ENCODE measurements at places on chromosomes 3 and 15.

DNA sequence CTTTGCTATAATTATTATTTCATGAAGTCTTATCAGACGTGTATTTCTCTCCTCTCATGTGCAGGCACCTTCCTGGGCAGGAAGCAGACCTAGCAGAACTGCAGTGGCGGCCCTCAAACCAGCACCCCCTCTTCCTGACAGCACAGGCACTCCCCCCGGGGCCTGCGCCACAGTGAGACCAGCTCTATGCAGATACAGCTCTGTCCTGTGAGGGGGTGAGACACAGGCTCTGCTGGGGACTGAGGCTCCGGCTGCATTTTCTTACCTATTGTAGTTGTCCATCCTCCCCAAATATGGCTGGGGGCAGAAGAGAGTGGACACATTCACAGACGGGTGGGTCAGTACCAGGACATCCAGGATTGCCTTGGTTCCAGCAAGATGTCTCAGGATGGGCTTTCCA lies 5.0 kb downstream of the CISH start:
- H3K27me3 ChIP-seq = no peaks in the 10 kb centered on the region
- H3K36me3 ChIP-seq = peaks cover 91% of the 10 kb centered on the region
- peak overlapping the region; percentile 96 for H3K27ac ChIP-seq
- no peak for DNase-seq

DNA sequence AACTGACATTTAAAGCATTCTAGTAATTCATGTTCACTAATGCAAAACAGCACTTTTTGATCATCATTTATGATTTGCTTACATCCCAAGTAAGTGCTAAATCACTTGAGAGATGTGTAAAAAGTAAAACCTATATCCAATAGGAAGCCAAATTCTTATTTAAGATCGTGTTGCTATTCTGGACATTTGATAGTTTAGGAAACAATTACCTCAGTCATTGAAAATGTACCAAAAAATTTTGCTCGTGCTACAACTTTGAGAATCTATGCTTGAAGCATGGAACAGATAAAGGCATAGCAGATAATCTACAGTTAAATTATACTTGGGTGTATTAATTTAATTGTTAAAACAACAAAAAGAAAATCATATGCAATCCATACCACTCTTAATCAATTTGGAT lies 571.6 kb upstream of the NR2F2 start:
- H3K36me3 ChIP-seq = no peaks in the 10 kb centered on the region
- H3K27ac ChIP-seq = no peak overlapping the region
- H3K4me1 ChIP-seq = no peaks in the 10 kb centered on the region

DNA sequence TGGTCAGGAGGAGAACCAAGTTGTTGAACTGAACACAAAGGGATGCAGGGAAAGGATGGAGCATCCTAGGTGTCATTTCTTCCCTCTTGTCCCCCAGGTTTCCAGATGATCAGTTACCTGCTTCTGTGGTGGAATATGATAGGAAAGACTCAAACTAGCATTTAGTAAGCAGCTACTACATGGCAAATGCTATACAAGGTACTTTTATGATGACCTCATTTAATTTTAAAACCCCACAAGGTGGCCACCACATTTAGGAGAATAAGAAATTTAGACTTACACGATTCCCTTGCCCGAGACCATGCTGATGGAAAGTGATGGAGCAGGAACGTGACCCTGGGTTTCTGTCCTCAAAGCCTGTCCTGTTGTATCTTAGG lies 40.9 kb downstream of the CCR4 start:
- H3K27me3 ChIP-seq = no peaks in the 10 kb centered on the region
- no peak for DNase-seq
- H3K27ac ChIP-seq = peak overlapping the region; percentile 99
- H3K4me3 ChIP-seq = peak overlapping the region; percentile 78
- peaks cover 64% of the 10 kb centered on the region for H3K4me1 ChIP-seq

DNA sequence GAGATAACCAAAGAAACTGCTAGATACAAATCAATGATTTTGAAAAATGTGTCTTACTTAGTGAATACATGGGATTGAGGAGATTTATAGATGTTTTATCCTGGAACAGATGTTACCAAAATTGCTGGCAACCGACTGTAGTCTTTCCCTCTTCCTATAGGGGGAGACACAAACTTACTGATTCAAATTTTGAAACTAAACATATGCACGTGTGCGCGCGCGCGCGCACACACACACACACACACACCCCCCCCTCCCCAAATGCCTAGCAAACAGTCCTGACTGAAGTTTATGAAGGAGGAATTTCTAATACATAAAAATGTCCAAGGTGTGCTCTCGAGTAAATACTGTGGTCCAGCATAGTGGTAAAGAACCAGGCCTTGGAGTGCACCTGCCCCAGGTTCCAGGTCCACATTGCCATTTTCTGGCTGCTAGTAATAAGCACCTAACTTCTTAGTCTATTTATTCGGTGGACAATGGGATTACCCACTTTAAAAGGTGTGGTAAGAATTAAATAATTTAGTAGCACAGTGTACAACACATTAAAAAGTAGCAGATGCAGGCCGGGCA lies 18.5 kb upstream of the C3orf62 start:
- H3K4me1 ChIP-seq = peaks cover 2% of the 10 kb centered on the region
- H3K4me3 ChIP-seq = no peak overlapping the region
- peaks cover 63% of the 10 kb centered on the region for H3K36me3 ChIP-seq
- no peaks in the 10 kb centered on the region for H3K27me3 ChIP-seq

DNA sequence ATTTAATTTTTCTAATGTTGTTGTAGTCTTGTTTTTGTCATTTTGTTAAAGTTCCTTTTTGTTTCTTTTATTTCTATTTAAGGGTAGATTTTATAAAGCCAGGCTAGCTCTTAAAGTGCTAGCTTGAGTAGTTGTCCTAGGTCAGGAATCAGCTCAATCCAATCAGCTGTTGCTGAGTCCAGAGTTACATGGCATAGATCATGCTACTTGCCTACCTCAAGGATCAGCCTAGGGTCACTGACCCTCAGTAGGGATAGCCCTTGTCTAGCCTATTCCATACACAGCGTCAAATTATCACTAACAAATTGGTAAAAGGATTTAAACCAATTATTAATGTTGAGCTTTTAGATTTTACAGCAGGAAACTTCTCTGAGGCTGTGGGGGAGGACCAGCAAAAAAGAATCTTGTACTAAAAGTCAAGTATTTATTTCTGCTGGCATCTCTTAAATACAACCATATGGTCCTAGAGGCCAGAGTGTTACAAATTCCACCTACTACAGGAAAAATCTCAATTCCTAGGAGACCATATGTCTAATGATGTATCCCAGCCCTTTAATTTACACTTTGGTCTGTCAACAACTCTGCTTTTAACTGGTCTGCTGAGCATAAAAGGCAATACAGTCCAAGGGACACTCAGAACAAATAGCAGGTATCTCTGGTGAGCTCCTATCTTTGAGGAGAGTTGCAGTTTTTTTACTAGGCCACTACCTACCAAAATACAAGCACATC lies 138.3 kb upstream of the PTPRG start:
- H3K27me3 ChIP-seq = peaks cover 4% of the 10 kb centered on the region
- H3K4me1 ChIP-seq = peaks cover 4% of the 10 kb centered on the region

- no peaks in the 10 kb centered on the region for H3K36me3 ChIP-seq
- H3K4me3 ChIP-seq = no peak overlapping the region
- no peak for DNase-seq
- H3K4me1 ChIP-seq = no peaks in the 10 kb centered on the region
These were observed 8.2 kb downstream of the IGDCC3 start for GRCh38 chr15:65369651-65370050.

DNA sequence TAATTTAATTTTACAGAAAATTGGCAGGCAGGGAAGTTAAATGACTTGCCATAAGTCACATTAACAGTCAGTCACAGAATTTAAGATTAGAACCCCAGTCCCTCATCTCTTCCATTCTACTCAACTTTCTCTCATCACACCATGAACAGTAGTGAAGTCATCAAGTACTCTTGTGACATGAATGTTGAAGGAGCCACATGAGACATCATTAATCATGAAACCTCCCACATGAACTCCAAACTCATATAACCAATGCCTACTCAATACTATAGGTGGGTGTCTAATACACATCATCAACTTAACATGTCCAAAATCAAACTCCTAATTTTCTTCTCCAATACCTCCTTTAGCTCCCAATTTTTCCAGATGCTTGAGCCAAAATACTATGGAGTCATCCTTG lies 19.5 kb downstream of the PHC3 start:
- no peaks in the 10 kb centered on the region for H3K27me3 ChIP-seq
- peaks cover 29% of the 10 kb centered on the region for H3K4me1 ChIP-seq
- DNase-seq = no peak
- no peak overlapping the region for H3K4me3 ChIP-seq
- H3K27ac ChIP-seq = no peak overlapping the region

GRCh38 chr15:51097553-51098330 lies 3.0 kb upstream of the TNFAIP8L3 start:
- H3K36me3 ChIP-seq = no peaks in the 10 kb centered on the region
- H3K4me3 ChIP-seq = no peak overlapping the region
- DNase-seq = no peak
- peaks cover 75% of the 10 kb centered on the region for H3K27me3 ChIP-seq
- H3K27ac ChIP-seq = no peak overlapping the region
- peaks cover 3% of the 10 kb centered on the region for H3K4me1 ChIP-seq

DNA sequence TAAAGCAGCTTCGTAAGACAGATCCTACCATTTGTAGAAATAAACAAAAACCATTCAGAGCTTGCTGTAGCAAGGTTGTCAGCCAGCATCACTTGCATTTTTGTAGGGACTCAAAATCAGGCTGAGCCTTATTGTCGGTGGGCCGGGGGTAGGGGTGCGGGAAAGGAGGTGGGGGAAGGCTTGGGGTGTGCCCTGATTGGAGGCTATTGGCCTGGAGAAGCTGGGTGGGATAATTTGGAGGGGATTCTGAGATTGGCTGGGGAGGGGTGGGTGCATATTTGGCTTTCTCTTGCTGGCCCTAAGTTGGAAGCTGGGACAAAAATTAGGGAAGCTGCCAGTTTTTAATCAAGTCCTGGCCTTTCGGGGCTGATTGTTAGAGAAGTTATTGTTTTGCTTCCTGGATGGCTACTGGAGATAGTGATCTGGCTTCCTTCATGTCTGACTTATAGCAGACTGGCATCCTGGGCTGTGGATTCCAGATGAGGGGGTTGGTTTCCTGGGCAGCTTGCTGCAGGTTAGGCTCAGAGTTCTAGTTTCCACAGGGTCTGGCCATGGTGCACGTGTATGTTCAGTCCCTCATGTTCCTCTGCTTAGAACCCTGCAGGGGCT lies 22.8 kb downstream of the STOML1 start:
- no peak for DNase-seq
- H3K4me3 ChIP-seq = no peak overlapping the region
- no peaks in the 10 kb centered on the region for H3K27me3 ChIP-seq
- no peak overlapping the region for H3K27ac ChIP-seq
- no peaks in the 10 kb centered on the region for H3K36me3 ChIP-seq

GRCh38 chr15:50146632-50147031 lies 27.6 kb upstream of the ATP8B4 start:
- no peak for DNase-seq
- no peak overlapping the region for H3K4me3 ChIP-seq
- peaks cover 34% of the 10 kb centered on the region for H3K4me1 ChIP-seq
- H3K27ac ChIP-seq = no peak overlapping the region
- H3K27me3 ChIP-seq = no peaks in the 10 kb centered on the region
- H3K36me3 ChIP-seq = no peaks in the 10 kb centered on the region

DNA sequence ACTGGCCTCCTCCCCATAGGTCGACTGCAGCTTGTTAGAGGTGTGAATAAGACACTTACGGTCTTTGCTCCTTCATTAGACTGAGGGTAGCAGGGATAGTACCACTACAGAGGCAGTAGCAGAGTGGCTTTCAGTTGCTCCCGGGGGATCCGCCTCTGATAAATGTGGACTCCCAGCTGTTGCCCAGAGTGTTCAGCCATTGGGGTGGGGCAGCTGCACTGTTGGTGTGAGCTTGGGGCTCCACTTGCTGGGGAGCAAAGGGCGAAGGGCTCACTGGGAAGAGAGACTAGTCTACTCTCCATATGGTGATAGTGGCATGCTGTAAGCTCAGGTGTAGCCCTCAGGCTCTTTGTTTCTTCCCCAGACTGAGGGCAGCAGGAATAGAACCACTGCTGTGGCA lies 239.1 kb downstream of the LRRN1 start:
- H3K4me3 ChIP-seq = no peak overlapping the region
- no peaks in the 10 kb centered on the region for H3K36me3 ChIP-seq
- H3K27ac ChIP-seq = no peak overlapping the region

DNA sequence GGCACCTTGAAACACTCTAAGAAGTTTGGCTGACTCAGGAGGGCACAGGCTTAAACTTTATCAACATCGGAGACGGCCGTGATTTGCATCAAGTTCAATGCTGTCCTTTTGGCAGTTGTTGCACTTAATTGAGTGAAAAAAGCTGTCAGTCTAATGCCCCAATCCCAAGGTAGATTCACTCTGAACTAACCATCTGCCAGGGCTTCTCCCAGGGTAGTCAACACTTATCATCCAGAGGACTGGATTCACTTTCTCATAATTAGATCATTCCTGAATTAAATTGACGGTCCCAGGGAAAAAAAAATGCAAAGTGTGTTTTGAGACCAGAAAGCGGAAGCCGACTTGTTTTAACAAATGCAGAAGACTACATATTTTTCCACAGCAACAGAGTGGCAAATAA lies 28.5 kb downstream of the RORA start:
- H3K4me3 ChIP-seq = no peak overlapping the region
- H3K27me3 ChIP-seq = peaks cover 3% of the 10 kb centered on the region
- DNase-seq = no peak
- H3K27ac ChIP-seq = no peak overlapping the region
- no peaks in the 10 kb centered on the region for H3K4me1 ChIP-seq

DNA sequence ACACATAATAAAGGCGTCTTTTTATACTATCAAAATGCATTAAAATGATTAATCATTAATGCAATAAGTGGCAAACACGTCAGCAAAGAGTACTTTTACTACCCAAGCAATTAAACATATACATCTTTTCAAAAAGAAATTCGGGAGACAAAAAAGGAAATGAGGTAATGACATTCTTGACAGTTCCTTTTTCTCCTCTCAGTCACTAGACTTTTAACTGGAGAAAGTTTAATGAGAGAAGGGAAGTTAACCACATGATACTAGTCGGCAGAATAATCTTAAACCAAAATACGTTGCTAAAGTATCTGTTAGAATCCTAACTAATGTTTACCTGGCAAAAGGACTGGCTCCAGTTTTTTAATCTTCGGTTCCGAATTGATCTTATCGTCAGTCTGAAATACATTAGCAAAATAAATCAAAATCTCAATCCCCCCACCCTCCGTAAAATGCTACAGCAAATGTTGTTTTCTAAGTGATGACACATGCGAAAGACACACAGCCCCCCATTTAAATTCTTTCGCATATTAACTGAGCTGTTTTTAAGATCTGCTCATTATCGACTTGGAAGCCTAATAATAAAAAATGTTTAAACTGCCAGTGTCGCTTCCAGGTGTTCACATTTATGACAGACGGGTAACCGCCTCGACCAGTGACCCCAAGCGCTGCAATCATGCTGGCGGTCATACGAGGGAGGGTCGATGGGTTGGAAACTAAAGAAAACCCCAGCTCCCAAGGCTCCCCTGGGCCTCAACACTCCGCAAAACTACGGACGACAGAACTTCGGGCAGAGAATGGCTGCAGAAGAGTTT lies 778 bp downstream of the MTMR10 start:
- DNase-seq = no peak
- H3K27me3 ChIP-seq = peaks cover 2% of the 10 kb centered on the region
- peaks cover 8% of the 10 kb centered on the region for H3K36me3 ChIP-seq
- H3K4me1 ChIP-seq = peaks cover 18% of the 10 kb centered on the region
